Myocyte (in vitro differentiated cells): ENCODE measurements at places on chromosomes 1 and 21. TPM values are rescaled to one million over a fixed set of nuclear protein-coding genes. Genes with fewer than 3 reads are reported as not detected.

- no peak for DNase-seq
These were observed 39.6 kb downstream of the SLC19A1 start for GRCh38 chr21:45502600-45502999.

GRCh38 chr1:245823408-245824147, 668.8 kb downstream of the KIF26B start:
- DNase-seq = no peak

- peak; percentile 12 for DNase-seq
These were observed 11.6 kb upstream of the CD34 start for GRCh38 chr1:207922554-207922953.

DNA sequence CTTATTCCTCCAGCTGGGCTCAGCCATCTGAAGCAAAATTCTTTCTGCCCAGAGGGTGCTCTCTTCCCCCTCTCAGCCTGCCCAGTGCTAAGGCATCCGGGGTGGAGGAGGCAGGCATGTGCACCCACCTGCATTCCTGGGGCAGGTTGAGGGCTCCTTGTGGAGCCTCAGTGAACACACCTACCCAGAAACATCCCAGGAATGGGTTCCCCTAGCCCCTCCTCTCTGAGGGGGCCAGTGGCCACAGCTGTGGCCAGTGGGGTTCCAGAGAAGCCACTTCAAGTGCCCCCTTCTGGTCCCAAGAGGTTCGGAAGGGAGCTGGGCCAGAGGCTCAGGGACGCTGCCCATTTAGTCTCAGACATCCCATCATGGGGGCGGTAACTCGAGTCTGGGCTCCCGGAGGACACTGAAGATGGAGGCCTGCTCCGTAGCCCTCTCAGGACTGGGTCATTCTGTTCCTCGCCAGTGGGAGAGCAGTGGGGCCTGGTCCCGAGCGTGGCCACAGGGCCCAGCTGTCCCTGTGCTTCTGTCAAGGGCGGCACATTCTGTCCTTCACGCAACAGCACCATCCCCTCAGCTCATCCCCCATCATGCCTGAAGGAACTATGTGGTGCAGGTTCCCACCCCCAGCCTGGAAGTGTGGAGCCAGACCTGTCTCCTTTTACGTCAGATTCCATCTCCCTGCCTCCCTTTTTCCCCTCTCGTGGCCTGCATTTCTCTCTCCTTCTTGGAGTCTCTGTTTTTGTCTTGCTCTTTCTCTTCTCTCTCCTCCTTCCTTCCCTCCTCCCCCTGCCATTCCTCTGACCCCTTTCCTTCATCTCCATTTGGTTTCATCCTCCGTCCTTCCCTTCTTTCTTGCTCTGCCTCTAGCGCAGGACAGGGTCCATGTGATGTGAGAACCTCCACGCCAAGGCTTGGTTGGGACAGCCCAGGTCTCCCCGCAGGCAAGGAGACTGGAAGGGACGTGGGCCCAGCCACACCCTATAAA, 49.6 kb upstream of the KDM4A start:
- DNase-seq = no peak

GRCh38 chr1:173474097-173474779, 2.9 kb upstream of the PRDX6 start:
- DNase-seq = no peak

DNA sequence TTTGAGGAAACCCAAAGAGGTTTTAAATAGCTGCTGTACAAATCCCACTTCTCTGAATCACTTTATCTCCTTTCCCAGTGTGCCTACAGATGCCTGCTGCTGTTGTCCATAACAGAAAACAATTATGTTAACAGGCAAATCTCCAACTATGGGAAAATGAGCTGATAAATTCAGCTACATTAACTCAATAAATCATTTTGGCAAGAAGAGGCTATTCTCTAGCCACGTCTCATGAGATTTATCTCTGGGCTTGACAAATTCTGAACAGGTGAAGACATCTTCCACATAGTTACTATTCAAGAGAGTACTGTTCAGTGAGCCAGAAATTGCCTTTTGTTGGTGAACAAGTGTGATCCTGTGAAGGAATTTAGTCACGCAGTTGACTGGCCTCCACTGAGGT, 327.1 kb upstream of the FMN2 start:
- DNase-seq = peak; percentile 45

DNA sequence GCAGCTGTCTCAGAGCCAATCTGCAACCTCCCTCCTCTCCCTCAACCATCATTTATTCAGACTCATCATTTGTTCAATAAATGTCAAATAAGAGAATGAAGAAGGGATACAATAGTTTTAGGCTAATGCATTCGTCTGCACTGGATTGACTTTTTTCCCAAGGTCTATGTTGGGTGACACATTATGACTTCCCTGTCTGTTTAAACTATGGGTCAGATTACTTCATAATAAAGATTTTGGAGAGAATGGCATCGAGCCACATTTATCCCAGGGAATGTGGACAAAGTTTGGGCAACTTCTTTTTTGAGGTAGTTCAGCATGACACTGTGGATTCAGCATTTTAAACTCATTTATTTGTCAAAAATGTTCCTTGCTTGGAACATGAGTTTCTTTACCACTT, 107.4 kb upstream of the ADGRL2 start:
- DNase-seq = no peak

- no peak for DNase-seq
These were observed 30.5 kb downstream of the SIM2 start for GRCh38 chr21:36729310-36729970.

DNA sequence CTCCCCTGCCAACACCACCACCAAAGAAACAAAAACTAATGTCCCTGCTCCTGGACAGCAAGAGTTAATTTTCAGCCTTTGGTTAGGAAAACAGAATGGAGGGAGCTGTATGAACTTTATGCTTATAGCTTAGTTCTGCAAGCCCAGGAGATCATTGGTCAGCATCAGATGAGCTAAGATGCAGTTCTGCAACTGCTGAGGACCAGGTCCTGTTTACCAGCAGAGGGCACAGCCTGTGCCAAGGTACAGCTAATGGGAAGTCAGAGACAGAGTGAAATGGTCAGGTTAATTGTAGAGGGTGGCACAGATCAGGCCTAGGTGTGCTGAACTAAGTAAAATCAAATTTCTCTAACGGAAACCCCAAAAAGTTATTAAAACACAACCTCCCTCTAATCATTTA, 161.3 kb downstream of the ROR1 start:
- DNase-seq = peak; percentile 39

DNA sequence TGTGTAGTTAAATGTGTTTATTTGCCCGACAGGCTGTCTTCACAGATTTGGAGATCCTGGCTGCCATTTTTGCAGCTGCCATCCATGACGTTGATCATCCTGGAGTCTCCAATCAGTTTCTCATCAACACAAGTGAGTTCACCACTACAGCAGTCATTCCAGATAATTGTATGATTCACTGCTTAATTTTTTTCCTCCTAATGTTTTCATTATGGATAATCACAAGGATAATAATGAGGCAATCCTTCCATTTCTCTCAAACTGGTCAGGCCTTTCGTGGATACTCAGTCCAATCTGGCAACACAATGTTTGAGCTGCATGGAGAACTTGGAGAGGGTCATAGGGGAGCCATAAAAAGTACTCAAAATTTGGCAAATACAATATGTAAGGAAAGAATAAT, 168.3 kb upstream of the SGIP1 start:
- no peak for DNase-seq

GRCh38 chr21:42031816-42032215, 21.7 kb upstream of the ZBTB21 start:
- peak; percentile 46 for DNase-seq

- DNase-seq = peak; percentile 65
These were observed 7.6 kb downstream of the TTF2 start for GRCh38 chr1:117067533-117068370.

DNA sequence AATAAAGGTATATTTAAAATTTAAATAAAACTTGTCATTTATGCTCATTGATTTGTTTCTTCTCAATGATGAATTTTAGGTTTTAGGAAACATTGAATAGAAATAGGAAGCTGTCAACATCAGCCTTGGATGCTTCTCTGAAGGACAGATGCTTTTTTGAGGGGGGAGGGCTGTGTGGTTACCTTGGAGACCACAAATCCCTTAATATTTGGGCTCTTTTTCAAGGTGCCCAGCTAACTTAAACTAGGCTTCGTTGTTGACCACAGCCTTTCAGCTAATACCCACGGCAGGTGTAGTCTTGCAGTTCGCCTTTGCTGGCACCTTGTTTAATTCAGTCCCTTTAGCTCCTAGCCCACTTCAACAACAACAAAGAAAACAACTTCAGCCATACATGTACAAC, 22.5 kb downstream of the TENT5C start:
- DNase-seq = no peak

- no peak for DNase-seq
These were observed 18.8 kb downstream of the LAMB3 start for GRCh38 chr1:209633335-209633997.

GRCh38 chr1:178818416-178818815, 52.5 kb downstream of the ANGPTL1 start:
- DNase-seq = peak; percentile 58

- no peak for DNase-seq
These were observed 33.7 kb downstream of the KCNK1 start for GRCh38 chr1:233647636-233648035.

- DNase-seq = no peak
These were observed 19.9 kb upstream of the NEK2 start for GRCh38 chr1:211695135-211695816.

DNA sequence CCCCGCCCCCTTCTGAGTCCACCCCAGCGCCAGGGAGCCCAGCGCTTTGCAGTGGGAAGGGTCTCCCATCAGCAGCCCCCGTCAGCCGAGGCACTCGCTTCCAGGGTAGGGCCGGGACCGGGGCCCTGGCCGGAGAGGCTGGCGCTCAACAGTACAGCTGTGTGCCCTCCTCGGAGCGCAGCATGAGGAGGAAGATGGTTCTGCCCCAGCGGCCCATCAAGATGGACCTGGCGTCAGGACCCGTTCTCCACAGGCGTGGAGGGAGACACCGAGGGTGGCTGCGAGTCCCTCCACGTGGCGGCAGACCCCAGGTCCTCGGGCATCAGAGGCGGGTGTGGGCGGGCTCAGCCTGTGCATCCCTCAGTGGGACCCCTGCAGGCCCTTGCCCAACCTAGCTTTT, 54.3 kb downstream of the MORN1 start:
- no peak for DNase-seq

GRCh38 chr1:155835548-155835947, 21.5 kb downstream of the GON4L start:
- DNase-seq = no peak

GRCh38 chr1:197620714-197621163, 154.5 kb downstream of the DENND1B start:
- no peak for DNase-seq

- peak; percentile 67 for DNase-seq
These were observed 948 bp downstream of the TXLNA start for GRCh38 chr1:32180186-32181060.

DNA sequence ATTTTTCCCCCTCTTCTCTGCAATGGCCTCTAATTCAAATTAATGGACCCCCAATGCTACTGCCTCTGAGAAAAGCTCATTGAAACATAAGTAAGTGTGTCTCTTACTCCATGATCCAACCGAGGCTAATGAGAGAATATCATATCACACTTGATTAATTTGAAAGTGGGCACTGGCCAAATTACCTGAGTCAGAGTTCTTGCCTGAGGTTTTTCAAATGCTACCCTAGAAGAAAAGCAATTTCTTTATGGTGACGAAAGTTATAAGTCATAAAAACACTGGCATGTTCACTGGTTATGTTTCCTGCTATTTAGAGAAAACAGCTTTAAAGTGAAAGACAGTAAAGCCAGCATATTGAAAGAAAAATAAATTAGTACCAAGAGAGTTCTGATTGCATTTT, 368.8 kb upstream of the TMPRSS15 start:
- DNase-seq = no peak

- DNase-seq = no peak
These were observed 113.4 kb downstream of the PTBP2 start for GRCh38 chr1:96834986-96835385.

- DNase-seq = no peak
These were observed 18.8 kb upstream of the C2CD2 start for GRCh38 chr21:41972511-41973205.

FBXO2 gene
- total RNA-seq = 1.0 TPM in 1 of 2 replicates, not detected in the other

NEXN gene
- 100 and 144 TPM in 2 replicates for total RNA-seq

ADGRL2 gene
- total RNA-seq = 1.8 and 2.0 TPM in 2 replicates

NGF gene
- total RNA-seq = 0.51 TPM in 1 of 2 replicates, not detected in the other

PRDM16 gene
- not detected in 2 replicates for total RNA-seq

NUF2 gene
- 0.27 TPM in 1 of 2 replicates, not detected in the other for total RNA-seq

OR2M3 gene
- total RNA-seq = not detected in 2 replicates

CD1D gene
- 0.08 TPM in 1 of 2 replicates, not detected in the other for total RNA-seq

PTGFR gene
- total RNA-seq = 15.9 and 18.5 TPM in 2 replicates

HCRTR1 gene
- not detected in 2 replicates for total RNA-seq

SZRD1 gene
- 76.2 and 79.3 TPM in 2 replicates for total RNA-seq

LAMTOR5 gene
- 102 TPM in 2 replicates for total RNA-seq

GJA9 gene
- total RNA-seq = not detected in 2 replicates

NBPF4 gene
- total RNA-seq = not detected in 2 replicates
